Activated CD4-positive, alpha-beta T cell treated with anti-CD3 and anti-CD28 coated beads, Interleukin-2, amount 10 ng/mL, durations not matched to agents 7 days and 5 days (primary cell): ENCODE measurements at places on chromosomes 3 and 15.

DNA sequence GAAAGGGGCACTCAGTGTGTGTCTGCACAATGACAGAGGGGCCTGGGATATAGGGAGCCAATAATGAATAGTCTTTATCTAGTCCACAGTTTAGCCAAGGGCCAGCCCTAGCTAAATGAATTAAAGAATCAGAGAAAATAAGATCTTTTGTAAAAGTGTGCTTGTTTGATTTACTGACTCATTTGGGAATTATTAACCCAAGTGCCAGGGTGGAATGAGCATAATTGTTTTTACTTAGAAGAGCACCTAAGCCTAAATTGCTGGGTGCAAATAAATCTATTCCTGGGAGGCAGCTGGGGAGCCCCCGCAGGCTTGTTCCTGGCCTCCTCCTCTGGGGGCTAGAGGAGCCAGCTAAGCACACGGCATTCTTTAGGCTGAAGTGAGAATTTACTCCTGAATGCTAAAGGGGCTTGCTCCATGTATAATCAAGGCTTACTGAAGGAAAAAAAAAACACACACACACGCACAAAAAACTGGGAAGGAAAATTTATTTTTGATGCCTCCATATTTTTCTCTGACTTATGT is 405.3 kb upstream of the SUCLG2 start:
- no peak for DNase-seq

- DNase-seq, result no peak
Observed at GRCh38 chr3:185724761-185725160, 100.1 kb downstream of the IGF2BP2 start.

- no peak for DNase-seq
Observed at GRCh38 chr3:56990641-56991015, 69.8 kb upstream of the SPATA12 start.

DNA sequence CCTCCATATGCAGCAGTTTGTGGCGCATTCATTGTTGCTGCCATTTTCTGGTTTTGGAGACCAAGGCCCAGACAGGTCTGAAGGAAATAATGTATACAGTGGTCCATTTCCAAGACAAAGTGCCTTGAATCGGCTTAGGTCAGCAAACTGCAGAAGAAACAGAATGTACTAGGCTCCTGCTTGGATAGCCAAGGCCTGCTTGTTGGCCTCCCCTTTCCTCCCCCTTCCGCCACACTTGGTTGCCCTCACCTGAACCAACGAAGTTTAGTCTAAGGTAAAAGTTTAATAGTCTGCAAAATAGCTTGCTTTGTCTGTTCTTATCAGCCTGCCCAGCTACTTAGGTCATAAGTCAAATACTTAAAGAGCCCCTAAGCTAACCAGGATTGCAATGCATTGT is 12.0 kb upstream of the RTP3 start:
- no peak for DNase-seq

DNA sequence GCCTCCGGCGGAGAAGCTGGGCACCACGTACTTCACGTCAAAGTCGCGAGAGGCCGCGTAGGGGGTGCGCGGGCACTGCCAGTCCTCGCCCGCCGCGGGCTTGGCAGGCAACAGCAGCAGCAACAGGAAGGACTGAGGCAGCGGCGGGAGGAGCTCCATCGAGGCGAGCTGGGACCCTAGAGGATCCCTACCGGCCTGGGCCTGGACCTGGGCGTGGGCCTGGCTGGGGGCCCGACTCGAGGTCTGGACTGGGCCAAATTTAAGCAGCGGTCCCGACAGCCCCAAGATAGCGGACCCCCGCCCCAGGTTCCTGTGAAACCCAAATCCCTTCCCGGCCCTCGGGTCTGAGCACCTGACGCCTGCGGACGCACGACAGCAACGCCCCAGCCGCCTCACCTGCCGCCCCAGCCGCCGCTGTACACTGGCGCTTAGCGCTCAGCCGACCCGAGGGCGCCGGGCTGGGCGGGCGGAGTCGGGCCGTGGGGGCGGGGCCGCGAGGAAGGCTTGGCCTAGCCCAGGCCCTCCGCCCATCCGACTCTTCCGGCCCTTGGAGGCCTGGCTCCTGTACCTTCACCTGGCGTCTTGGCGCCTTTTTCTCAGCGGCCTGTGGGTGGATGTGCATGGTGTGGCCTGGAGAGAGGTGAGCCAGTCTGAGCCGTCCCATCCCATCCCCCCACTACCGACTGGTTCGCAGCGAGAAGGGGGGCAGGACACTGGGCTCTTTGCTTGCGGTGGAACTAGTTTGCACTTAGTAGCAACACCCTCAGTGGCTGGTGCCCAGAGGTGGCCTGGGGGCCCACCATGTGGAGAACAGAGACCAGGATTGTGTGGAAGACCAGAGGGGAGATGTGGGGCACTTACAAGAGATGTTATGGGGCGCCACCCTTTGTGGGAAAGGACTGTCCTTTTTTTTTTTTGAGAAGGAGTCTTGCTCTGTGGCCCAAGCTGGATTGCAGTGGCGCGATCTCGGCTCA is at the start of gene MST1R:
Gene MST1R, minus strand, starts transcription at position 423 of the 974 bp plus-strand sequence. Its CDS starts 264 bp downstream, at position 159.
- DNase-seq, result peak; percentile 90

DNA sequence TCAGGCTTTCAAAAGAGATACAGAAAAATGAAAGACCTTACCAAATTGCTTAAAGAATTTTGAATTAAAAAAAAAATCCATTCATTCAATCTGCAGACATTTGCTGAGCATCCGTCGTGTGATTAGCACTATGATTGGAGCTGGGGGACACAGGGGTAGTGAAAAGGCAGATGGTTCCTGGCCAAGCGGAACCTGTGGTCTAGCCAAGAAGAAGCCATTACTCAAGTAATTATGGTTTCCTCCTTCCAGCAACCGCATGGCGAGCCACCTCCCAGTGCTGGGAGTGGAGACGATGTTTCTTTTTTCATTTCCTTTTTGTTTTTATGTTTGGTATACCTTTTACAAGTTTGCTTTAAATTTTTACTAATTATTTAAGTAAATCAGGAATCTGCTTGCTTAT is 140.2 kb downstream of the CACNA2D3 start:
- no peak for DNase-seq

- DNase-seq, result no peak
Observed at GRCh38 chr3:194874206-194874605, 188.5 kb downstream of the FAM43A start.

DNA sequence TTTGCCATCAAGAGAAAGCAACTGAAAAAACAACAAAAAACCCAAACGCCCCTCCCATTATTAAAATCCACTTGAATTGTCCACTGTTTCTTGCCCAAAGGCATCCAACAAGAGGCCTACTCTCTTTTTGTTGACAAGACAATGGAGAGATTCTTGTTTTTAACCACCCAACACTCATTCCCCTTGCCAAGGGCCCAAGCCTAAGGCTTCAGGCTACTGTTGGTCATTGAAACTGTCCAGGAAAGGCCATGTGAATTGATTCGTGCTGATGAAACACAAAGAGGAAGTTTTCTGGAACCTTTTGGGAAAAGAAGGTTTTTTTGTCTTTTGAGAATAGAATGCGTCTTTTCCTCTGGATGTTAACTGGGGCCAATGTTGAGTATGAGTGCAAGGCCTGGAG is 157.4 kb upstream of the PFN2 start:
- no peak for DNase-seq

DNA sequence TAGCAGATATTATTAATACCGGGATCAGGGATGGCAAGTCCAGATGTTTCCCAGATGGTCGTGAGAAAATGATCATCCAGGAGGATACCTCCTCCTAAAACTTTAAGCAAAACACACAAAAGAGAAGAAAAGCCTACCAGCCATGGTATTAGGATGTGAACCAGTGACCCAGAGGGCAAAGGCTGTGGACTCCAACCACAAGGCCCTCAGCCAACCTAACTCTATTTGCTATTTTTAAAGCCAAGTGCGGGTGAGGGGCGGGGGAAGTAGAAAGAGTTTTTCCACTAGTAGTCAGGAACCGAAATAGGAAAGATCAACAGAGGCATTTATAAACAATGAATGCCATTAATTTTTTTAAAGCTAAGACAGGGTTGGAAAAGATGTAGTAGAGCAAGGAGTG is 77.4 kb downstream of the STAC start:
- no peak for DNase-seq

DNA sequence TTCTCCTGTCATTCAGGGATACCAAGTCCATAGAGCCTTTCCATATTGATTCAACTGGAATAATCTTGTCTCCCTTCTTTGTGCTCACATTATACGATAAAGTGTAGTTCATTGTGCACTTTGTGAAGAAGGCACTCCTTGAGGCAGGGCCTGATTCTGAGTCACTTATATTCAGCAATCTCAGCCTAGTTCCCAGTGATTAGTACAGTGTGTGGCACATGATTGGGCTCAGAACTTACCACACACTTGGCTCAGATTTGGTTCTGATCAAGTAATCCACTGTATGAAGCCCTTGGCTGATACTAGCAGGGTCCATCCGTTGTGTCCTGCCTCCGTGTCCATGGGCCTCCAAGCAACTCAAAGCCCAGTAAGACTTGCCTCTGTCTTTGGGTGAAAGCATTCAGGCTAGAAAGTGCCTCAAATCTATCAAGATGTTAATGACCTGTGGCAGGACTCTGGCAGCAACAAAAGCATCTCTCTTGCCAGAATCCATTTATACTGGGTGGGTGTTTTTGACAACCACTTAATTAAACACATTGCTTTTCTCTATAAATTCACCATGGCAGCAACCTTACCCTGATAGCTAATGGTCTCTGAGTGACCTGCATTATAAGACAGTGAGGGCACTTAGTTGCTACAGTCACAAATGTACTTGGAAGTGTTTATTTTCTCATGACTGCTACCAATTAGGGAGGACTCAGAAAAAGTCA is 51.3 kb downstream of the TPRG1 start:
- no peak for DNase-seq

DNA sequence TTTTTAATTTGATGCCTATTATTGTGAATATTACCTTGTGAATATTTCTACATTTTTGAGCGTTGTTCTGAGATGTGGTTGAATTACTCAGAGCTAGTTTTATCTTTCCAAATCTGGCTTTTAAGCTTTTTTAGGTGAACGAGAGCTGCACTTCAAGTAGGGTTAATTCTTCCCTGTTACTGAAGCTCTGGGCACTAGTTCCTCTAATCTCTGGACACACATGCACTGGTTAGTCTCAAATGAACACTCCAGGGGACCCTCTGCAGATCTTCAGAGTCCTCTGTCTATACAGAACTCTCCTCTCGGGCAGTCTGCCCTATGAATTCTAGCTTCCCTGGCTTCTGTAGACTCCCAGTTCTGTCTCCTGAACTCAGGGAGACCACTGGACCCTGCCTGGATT is 237.5 kb upstream of the TBC1D5 start:
- DNase-seq, result no peak

GRCh38 chr15:65921780-65922179 is 52.5 kb downstream of the RAB11A start:
- no peak for DNase-seq

DNA sequence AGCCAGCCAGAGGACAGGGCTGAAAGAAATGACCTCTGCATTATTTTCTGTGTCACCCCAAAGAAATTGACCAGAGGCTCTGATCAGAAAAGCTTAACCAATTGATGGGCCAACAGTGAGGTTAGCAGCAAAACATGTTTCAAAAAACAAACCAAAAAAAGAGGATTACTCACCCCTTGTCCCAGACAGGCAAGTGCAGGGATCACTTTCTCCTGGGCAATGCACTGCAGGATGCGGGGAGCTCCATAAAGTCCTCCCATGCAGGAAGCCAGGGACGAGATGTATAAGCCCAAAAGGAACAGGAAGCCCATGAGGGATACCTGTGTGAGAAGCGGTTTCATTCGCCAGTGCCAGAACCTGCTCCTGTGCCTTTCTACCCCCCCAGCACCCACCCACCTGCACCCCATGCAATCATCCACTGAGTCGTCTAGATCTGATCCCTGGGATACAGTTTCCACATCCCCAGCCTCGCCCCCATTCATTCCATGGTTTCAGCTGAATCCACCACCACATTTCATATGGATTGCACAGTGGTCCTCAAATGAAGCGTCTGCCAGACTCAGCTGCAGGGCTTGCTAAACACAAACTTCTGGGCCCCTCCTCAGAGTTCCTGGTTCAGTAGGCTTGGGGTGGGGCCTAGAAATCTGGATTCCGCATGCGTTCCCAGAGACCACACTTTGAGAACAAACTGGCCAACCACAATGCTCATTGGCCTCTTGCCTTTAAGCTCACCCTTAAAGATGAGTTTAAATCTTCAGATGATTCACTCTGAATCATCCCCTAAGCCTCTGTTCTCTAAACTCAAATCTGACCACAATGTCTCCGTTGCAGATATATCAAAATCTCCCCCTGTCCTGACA is 54.4 kb upstream of the HEG1 start:
- no peak for DNase-seq
